ENCODE measurements at places on chromosomes 2 and 18. TPM values are rescaled to one million over a fixed set of nuclear protein-coding genes. Genes with fewer than 3 reads are reported as not detected.

ACTR1B gene
- total RNA-seq = 35.6 TPM

LRATD1 gene
- total RNA-seq = 28.3 TPM

CCDC141 gene
- total RNA-seq = 0.18 TPM

REG1B gene
- not detected for total RNA-seq

ATP6V1C2 gene
- 0.14 TPM for total RNA-seq

OSR1 gene
- total RNA-seq = 0.31 TPM

HOXD1 gene
- not detected for total RNA-seq

DNAJC5G gene
- not detected for total RNA-seq

GKN1 gene
- total RNA-seq = not detected

DNA sequence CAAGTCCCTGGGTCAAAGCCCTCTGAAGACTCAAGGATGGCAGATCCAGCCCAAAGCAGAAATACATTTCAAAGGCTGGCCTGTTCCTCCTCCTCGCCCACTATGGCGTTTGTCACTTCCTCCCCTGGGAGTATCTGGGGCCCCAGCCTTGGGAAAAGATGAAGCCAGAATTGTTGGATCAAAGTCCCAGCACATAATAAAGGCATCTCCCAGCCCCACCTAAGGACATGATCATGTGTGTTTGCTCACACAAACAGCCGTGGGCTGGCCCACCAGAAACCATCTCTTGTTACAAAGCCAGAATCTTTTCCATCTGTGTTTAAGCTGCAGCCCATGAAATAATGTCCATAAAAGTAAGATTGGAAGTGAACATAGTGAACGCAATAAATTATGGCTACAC, 50.1 kb upstream of the HAAO start:
- H3K36me3 ChIP-seq = no peaks in the 10 kb centered on the region
- no peaks in the 10 kb centered on the region for H3K27me3 ChIP-seq
- H3K4me3 ChIP-seq = no peak overlapping the region
- no peak for DNase-seq
- H3K4me1 ChIP-seq = peaks cover 8% of the 10 kb centered on the region

- peak within 1 kb of the TSS; percentile 85 for H3K4me3 ChIP-seq
- H3K27me3 ChIP-seq = no peaks in the 10 kb centered on the region
- no peaks in the 10 kb centered on the region for H3K36me3 ChIP-seq
- peaks cover 5% of the 10 kb centered on the region for H3K4me1 ChIP-seq
- H3K27ac ChIP-seq = peak within 1 kb of the TSS; percentile 90
- peak; percentile 63 for DNase-seq
Observed at GRCh38 chr2:84459018-84459943, at the start of gene SUCLG1. Gene SUCLG1, minus strand, starts transcription at chr2:84459280. Its CDS starts 11 bp downstream, at chr2:84459269.

GRCh38 chr2:158664987-158665386, 130.1 kb upstream of the DAPL1 start:
- no peak overlapping the region for H3K4me3 ChIP-seq
- no peaks in the 10 kb centered on the region for H3K27me3 ChIP-seq
- no peaks in the 10 kb centered on the region for H3K36me3 ChIP-seq
- H3K4me1 ChIP-seq = peaks cover 25% of the 10 kb centered on the region

GRCh38 chr2:237593596-237594320, 3.2 kb upstream of the RAB17 start:
- peaks cover 24% of the 10 kb centered on the region for H3K4me1 ChIP-seq
- DNase-seq = no peak
- H3K36me3 ChIP-seq = no peaks in the 10 kb centered on the region
- no peak overlapping the region for H3K27ac ChIP-seq
- H3K4me3 ChIP-seq = no peak overlapping the region

DNA sequence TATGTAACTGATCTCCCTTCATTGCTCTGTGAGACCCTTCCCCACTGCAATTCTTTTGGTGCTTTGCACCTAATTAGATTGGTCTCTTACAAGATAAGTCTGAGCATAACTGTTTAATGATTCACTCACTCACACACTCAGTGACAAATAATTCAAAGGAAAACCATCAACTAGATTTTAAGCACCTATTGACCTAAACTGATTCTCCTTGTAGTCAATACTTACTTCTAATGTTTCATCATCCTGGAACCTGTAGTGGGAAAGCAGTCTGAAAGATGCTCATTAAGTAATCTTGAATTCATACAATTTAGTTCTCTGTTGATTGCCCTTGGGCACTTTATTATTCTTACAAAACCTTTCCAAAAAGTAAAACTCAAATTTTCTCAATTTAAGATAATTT, 74.3 kb upstream of the COL5A2 start:
- no peak overlapping the region for H3K4me3 ChIP-seq
- H3K36me3 ChIP-seq = no peaks in the 10 kb centered on the region
- DNase-seq = peak; percentile 61
- H3K27ac ChIP-seq = no peak overlapping the region
- peaks cover 20% of the 10 kb centered on the region for H3K4me1 ChIP-seq
- no peaks in the 10 kb centered on the region for H3K27me3 ChIP-seq

DNA sequence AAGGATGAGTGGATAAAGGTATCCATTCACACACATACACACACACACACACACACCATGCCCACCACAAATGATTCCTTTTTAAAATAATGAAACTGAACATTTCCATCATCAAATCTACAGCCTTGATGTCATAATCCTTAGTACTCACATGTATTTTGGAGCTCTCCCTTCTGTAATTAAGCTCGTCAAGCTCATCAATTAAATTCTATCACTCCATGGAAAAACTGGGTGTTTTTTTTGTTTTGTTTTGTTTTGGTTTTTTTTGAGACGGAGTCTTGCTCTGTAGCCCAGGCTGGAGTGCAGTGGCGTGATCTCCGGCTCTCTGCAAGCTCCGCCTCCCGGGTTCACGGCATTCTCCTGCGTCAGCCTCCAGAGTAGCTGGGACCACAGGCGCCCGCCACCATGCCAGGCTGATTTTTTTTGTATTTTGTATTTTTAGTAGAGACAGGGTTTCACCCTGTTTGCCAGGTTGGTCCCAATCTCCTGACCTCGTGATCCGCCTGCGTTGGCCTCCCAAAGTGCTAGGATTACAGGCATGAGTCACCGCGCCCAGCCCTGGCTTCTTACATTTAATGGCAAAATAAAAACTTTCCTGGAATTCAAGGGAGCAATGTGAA, 78.6 kb upstream of the RGPD4 start:
- DNase-seq = no peak
- no peaks in the 10 kb centered on the region for H3K27me3 ChIP-seq
- H3K27ac ChIP-seq = no peak overlapping the region
- H3K4me1 ChIP-seq = no peaks in the 10 kb centered on the region
- no peaks in the 10 kb centered on the region for H3K36me3 ChIP-seq
- H3K4me3 ChIP-seq = no peak overlapping the region

DNA sequence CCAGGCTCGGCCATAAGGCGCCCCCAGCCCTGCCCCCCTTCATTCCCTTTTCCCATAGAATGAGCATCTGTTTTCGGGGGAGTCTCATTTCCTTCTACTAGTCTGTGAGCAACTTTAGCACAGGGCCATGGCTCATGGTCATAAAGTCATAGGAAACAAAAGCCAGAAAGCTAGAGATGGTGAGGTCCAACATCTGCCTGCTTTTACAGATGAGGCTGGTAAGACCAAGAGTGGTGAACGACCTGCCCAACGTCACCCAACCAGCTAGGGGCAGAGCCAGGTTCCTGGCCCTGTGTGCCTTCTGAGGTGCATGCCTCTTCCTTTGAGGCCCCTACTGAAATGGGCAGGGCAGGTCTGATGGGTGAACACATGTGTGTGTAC, 212.7 kb downstream of the DYSF start:
- H3K36me3 ChIP-seq = no peaks in the 10 kb centered on the region
- H3K4me1 ChIP-seq = no peaks in the 10 kb centered on the region
- H3K4me3 ChIP-seq = no peak overlapping the region
- H3K27ac ChIP-seq = no peak overlapping the region
- no peaks in the 10 kb centered on the region for H3K27me3 ChIP-seq
- DNase-seq = no peak

DNA sequence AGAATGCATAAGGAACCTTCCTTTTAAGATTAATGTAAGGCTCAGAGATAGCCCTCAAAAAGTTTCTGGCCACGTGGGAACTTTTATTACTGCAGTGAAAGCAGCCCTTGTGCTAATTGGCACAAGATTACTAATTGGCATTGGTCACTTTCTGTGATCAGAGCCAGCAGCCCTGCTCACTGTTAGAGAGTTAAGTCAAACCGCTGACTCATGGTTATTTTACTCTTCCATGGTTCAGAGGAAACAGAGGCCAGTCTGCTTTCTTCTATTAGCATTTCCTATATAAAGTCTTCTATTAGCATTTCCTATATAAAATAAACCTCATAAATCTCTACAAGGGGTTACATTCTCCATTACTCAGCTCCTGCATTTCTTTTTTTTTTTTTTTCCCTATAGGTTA, 1.5 kb upstream of the SLC35G4 start:
- no peaks in the 10 kb centered on the region for H3K27me3 ChIP-seq
- no peaks in the 10 kb centered on the region for H3K4me1 ChIP-seq
- no peak overlapping the region for H3K4me3 ChIP-seq
- no peaks in the 10 kb centered on the region for H3K36me3 ChIP-seq
- DNase-seq = no peak

DNA sequence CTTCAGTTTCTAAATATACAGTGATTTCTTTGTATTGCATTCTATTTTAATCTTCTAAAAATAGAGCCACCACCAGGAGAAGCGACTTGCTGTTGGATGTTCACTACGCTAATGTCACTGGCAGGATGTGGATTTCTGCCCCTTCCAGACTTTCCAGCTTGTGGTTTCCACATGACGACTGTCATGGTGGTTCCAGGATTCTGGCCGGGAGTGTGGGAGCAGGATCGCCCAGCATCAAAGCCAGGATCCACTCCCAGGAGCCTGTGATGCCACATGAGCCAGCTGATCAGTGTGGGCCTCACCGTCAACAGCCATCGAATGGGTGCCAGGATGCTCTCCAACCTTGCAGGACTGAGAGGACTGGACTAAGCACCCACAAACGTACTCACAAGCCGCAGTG, 148.8 kb downstream of the HDAC4 start:
- H3K27ac ChIP-seq = no peak overlapping the region
- no peaks in the 10 kb centered on the region for H3K27me3 ChIP-seq
- H3K4me3 ChIP-seq = no peak overlapping the region
- H3K4me1 ChIP-seq = peaks cover 13% of the 10 kb centered on the region
- DNase-seq = no peak

- H3K27ac ChIP-seq = no peak overlapping the region
- no peaks in the 10 kb centered on the region for H3K36me3 ChIP-seq
- DNase-seq = no peak
- H3K4me1 ChIP-seq = no peaks in the 10 kb centered on the region
- H3K27me3 ChIP-seq = no peaks in the 10 kb centered on the region
- H3K4me3 ChIP-seq = no peak overlapping the region
Observed at GRCh38 chr2:154589514-154589913, 109.0 kb upstream of the KCNJ3 start.

DNA sequence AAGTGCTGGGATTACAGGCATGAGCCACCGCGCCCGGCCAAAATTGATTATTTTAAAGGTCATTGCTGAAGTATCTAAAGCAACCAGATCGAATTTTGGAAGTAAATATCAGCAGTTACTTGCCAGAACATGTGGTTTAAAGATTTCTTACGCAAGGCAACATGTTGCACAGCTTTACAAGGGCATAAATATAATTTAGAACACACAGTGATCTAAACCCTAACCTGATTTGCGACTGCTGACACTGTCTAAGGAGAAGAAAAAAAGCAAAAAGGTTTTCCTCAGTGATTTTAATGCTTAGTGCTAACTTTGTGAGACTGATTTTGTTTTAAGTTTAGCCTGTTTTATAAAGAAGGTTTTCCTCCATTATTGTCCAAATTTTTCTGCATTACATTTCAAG, 569.9 kb upstream of the LINC00305 start:
- DNase-seq = no peak

GRCh38 chr2:73919596-73920228, 7.0 kb upstream of the DGUOK start:
- no peak overlapping the region for H3K4me3 ChIP-seq
- H3K4me1 ChIP-seq = no peaks in the 10 kb centered on the region
- peaks cover 22% of the 10 kb centered on the region for H3K27me3 ChIP-seq
- no peak overlapping the region for H3K27ac ChIP-seq

DNA sequence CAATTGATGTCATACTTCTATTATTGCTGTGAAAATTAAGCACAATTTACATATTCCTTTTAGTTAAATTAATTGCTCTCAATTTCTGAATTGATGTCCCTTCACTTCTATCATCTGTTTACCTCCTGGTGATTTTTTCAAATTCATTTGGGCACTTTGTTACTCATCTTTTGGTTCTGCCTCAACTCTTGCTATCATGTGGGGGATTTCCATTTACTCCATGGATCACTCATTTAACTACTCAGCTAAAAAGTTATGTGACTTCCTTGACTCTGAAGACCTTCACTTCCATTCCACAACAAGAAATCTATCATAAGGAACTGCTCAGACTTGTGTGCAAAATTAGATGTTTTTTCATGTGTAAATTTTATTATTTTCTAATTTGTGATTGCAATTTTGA, 126.2 kb downstream of the EHBP1 start:
- no peak overlapping the region for H3K4me3 ChIP-seq
- H3K27ac ChIP-seq = no peak overlapping the region
- H3K27me3 ChIP-seq = no peaks in the 10 kb centered on the region
- DNase-seq = no peak
- H3K36me3 ChIP-seq = peaks cover 18% of the 10 kb centered on the region
